ENCODE measurements at places on chromosomes 6 and 20. TPM values are rescaled to one million over a fixed set of nuclear protein-coding genes. Genes with fewer than 3 reads are reported as not detected.

SLC35D3 gene
- not detected for total RNA-seq

SLC25A27 gene
- 2.4 TPM for total RNA-seq

BANF2 gene
- total RNA-seq = not detected

NEURL2 gene
- total RNA-seq = 3.7 TPM

LY86 gene
- not detected for total RNA-seq

HLA-DRB5 gene
- not detected for total RNA-seq

All from bronchus fibroblast of lung (primary cell).